ENCODE measurements at places on chromosomes 6 and 20.

DNA sequence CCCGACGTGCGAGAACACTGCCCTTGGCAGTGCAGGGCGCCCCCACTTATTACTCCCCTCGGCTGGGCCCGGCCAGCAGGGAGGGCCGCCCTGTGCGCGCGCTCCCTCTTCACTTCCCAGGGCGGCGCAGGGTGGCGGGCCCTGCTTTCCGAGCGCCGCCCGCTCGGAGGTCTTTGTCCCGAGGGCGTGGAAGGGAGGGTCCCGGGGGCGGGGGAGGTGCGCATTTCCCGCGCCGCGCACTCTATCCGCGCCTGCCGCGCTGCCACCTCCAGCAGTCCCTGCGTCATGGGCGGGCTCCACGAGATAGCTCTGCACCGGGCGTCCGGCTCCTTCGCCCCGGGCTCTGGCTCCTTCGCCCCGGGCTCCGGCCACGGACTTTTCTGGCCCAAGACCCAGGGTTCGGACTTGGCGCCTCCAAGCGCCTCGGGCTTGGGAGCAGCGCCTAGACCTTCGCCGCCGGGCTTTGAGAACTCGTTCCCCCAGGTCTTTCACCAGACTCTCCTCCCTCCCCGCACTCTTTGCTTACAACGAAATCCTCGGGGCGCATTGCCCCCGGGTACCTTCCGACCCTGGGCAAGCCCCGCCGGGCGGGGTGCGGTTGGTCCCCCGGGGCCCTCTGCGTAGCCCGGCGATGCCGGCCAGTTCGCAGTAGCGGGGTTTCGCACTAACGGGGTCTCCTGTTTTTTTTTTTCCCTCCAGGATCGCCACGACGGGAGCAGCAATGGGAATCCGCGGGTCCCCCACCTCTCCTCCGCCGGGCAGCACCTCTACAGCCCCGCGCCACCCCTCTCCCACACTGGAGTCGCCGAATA is 1.6 kb downstream of the TFAP2C start:
- DNase-seq, result peak; percentile 59

- peak; percentile 18 for DNase-seq
Measured at GRCh38 chr6:139452148-139452876, 77.9 kb upstream of the CITED2 start.

DNA sequence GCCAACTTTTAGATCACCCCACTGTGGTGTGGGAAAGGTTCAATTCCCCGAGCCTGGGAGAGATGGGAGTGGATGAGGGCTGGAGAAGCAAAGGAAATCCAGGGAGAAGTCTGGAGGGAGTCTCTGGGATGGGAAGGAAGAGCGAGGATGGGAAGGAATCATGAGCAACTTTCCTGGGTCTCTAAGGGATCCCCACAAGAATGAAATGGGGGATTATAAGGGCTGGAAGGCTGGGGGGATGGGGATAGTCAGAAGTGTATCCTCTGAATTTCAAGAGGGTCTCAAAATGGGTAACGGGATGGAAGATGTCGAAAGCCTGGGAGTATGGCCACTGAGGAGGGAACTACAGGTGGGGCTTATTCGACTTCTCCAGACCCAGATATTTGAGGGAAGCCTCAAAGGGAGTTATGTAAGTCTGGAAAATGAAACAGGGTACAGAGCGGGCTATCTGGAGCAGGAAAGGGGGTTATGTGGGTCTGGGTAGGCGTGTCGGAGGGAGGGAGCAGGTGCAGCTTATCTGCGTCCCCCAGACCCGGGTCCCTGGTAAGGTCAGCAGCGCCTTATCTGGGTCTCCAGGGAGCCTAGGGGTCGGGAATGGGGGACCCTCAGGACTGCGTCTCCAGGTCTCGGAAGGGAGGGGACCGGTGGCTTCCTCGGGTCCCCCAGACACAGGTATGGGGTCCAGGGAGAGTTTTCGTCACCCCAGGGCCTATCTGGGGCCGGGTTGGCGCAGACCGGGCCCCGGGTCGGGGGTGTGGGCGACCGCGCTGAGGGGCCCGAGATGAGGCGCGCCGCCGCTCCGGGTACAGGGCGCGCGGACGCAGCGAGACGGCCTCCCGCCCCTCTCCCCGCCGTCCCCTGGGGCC is 550 bp downstream of the PLAGL2 start:
- DNase-seq, result peak; percentile 32

GRCh38 chr6:133093956-133094355 is 147.2 kb upstream of the EYA4 start:
- no peak for DNase-seq

DNA sequence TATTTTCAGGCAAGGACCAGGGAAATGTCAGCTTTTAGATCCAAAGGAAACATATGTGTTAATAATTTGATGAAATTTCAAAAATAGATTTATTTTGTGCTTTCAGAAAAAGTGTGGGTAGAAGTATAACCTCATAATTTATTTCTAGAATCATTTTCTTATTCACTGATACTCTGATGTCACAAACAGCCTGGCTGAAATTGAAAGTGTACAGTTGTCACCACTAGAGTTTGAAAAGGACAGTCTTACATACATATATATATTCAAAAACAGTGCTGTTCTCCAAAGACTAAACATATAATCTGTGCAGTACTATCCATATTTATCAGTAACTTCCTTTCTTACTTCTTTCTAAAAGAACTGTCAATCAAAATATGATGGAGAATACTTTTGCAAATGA is 254.4 kb upstream of the KCNQ5 start:
- no peak for DNase-seq

GRCh38 chr20:45826381-45827019 is 612 bp downstream of the TNNC2 start:
- peak; percentile 54 for DNase-seq

DNA sequence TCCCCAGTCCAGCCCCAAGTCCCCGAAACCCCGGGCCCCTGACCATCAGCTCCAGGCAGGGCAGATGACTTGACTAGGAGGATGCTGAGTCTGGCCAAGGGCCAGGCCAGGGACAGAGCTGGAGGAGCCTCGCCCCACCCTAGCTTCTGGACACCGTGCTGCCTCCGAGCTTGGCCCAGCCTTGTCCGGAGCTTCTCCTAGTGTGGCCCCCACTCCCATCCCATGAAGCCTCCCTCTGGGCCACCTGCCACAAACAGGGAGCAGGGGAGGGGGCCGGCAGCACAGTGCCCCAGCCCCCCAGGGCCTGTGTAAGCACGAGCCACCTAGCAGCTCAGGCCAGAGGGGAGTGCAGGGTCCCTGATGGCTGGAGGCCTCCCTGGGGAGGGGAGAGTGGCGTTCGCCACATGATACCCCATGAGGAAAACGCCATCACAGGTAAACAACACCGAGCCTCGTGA is 5.3 kb downstream of the EEF1A2 start:
- DNase-seq, result no peak

GRCh38 chr6:84156306-84156705 is 71.1 kb downstream of the CEP162 start:
- no peak for DNase-seq

GRCh38 chr6:166204852-166205650 is 37.4 kb upstream of the TBXT start:
- no peak for DNase-seq

GRCh38 chr20:17381724-17382123 is 149.5 kb downstream of the BFSP1 start:
- no peak for DNase-seq

DNA sequence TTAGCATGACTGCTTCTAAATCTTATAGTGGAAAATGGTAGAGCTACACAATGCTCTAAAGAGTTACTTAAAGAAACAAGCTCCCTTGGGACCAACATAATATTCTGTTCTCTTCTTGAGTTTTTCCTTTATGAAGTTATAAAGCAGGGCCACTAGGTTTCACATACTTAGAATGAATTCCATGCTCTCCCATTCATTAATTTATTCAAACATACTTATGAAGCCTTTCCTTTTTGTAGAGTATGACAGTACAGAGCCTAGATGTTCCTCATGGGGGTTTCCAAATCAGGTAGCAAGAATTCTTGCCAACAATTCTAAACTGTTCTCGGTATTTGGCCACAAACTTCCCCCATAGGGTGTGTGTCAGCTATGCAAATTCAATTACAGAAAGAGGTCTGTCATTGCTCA is 20.6 kb upstream of the FABP7 start:
- DNase-seq, result no peak

DNA sequence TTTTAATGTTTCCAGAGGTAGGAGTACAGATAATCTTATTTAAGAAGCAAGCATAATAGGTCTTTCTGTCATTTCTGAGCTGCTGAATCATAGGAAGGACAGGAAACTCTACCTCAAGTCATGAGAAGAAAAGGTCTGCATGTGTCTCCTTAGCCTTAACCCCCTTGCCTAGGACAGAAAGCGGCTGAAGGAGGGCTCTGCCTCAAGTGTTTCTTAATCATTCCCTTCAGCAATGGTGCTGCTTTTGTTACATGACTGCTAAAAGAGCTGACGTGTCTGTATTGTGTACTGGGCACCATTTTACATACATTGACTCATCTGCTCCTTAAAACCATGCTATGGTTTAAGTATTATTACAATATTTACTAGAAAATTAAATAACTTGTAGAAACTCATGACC is 564.0 kb upstream of the AGPAT4 start:
- DNase-seq, result no peak

GRCh38 chr6:107123501-107123900 is 8.2 kb upstream of the BEND3 start:
- no peak for DNase-seq

- DNase-seq, result no peak
Measured at GRCh38 chr20:12737900-12738299, 270.9 kb upstream of the SPTLC3 start.

DNA sequence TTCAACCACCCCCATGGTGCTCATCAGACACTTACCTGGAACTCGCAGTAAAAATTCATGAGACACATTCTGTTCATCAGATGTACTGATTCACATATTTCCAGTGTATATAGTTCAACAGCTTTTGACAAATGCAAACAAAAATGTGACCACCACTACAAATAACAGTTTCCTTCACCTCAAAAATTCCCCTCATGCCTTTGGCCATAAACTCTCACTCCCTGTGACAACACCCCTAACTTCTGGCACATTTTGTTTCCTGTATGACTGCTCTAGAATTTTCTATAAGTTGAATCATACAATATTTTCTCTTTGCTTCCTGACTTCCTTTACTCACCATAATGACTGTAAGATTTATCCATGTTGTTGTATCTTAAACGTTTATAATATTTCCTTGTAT is 63.7 kb downstream of the C6orf118 start:
- no peak for DNase-seq

GRCh38 chr6:94401311-94401710 is 982.0 kb upstream of the EPHA7 start:
- DNase-seq, result no peak

- no peak for DNase-seq
Measured at GRCh38 chr20:31925631-31926030, 26.2 kb downstream of the PDRG1 start.

DNA sequence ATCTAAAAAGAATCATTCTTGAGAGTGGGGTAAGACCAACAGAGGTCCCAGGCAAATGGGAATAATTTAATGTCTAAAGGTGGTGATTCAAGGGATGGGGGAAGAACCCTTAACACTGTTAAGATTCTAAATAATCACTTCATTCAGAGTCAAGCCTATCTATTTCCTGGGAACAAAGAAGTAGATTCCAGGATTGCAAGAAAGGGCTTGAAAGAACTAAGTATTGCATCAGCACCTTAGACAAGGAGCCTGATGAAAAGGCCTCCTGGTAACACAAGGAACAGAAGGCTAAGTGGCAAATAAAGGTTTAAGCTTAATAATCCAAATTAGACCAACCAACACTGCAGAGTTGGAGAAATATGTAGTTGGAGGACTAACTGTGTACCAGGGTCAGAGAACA is 620.7 kb upstream of the BTBD3 start:
- no peak for DNase-seq

GRCh38 chr20:436476-436875 is 25.9 kb downstream of the TBC1D20 start:
- no peak for DNase-seq

GRCh38 chr6:33298773-33299236 is at the start of gene RGL2:
RGL2 (minus strand) TSS chr6:33298942; CDS start chr6:33298610, 332 bp downstream.
- DNase-seq, result peak; percentile 80

- DNase-seq, result peak; percentile 20
Measured at GRCh38 chr6:109059571-109060021, 35.0 kb downstream of the SESN1 start.

GRCh38 chr6:25703005-25703404 is 51.0 kb downstream of the SCGN start:
- no peak for DNase-seq

DNA sequence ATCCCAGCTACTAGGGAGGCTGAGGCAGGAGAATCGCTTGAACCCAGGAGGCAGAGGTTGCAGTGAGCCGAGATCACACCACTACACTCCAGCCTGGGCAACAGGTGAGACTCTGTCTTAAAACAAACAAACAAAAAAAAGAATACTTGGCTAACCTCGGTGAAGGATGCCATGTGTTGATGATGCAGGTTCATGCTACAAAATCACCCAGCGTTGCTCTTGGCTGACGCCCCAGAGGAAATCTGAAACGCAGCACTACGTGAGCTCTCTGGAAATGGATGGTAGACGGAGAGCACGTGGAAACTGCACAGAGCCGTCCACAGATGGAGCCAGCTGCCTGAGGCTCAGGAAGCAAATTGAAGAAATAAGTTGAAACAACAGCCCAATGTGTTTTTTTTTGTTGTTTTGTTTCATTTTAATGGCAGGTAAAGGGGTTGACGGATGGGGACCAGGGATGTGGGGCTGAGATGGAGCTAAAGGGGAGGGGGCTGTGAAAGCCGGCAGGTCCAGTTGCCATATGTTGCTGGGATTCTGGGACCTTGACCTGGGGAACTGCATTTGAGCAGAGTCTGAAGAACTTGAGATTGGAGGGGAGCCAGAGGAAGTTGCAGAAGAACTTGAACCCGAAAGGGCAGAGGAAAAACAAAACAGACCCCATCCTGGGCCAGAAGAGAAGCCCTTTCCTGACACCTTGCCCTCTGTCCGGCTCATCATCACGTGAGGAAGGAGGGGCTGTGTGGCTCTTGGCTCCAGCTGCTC is 12.8 kb upstream of the MANBAL start:
- peak; percentile 74 for DNase-seq

DNA sequence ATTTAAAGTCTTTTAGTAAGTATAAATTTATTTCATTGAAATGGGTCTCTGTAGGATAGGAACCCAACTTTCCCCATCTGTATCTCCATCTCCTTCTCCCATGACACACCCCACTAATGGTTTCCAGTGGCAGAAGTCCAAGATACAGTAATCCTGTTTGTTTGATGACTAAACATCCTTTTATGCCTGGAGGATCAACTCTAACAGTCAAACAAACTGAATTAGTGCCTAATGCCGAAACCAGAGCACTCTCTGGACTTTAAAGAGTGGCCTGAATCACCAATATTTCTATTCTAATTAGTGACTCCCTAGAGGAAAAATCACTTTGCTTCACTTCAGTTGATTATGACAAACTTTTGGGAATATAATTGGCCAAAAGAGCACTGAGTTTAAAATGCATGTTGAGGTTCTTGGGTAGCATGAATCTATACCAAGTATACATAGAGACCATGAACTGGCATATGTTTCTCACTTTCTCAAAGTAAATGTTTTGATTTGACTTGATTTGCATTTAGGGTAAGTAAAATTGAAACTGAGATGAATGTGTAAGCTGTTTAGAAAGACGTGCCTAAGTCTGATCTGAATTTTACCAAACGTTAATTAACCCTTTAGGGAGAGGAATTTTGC is 776.4 kb upstream of the NRSN1 start:
- DNase-seq, result peak; percentile 18
